ENCODE measurements at places on chromosomes 2 and 18.
A peak's percentile ranks its signal among the peaks of the same experiment; 100 is the strongest.

- DNase-seq = no peak
Observed at GRCh38 chr2:65501836-65502235, 69.4 kb upstream of the SPRED2 start.

GRCh38 chr2:61357681-61358080 lies 113.2 kb downstream of the USP34 start:
- no peak for DNase-seq

DNA sequence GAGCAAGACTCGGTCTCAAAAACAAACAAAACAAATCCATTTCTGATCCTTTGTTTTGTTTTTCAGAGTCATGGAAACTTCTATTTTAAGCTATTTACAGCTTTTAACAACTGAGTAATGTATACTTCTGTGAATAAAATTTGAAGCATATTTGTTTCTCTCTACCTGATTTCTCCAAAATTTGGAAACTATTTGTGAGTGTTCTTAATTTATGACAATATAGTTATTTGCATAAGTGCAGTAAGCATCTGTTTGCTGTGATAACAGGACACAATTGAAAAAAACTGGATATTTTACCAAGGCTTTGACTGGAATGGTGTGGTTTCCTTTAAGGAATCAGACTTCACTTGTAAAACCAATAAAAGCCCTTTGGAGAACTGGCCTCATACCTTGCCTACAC lies 53.3 kb upstream of the GULP1 start:
- DNase-seq = no peak

DNA sequence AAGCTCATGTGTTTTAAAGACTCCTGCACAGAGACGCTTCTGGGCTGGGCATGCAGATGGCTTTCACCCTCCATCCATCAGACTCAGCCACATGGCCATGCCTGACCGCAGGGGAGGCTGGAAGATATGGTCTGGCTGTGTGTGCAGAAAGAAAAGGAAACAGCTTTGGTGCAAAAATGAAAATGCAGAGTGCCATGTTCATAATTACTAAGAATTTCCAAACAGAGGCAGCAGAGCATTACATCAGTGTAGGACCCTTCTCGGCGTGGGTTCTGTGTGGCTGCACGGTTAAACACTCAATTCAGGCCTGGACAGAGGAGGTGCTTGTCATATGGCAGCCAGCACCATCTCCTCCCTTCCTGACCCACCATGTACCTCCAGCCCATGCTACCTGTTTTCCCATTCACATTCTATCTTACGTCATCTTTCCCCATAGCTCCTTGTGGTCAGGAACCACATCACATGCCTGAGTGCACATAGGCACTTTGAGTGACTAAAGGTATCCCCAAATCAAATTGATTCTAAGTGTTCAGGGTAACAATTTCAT lies 200.3 kb upstream of the ID2 start:
- DNase-seq = no peak

- peak; percentile 43 for DNase-seq
Observed at GRCh38 chr2:1972422-1972821, 228.1 kb upstream of the PXDN start.

GRCh38 chr2:185695711-185696235 lies 42.8 kb upstream of the FSIP2 start:
- no peak for DNase-seq

All from fibroblast of skin of left biceps (primary cell).